LHCN-M2 (cell line): ENCODE measurements at places on chromosomes 11 and 22.

DNA sequence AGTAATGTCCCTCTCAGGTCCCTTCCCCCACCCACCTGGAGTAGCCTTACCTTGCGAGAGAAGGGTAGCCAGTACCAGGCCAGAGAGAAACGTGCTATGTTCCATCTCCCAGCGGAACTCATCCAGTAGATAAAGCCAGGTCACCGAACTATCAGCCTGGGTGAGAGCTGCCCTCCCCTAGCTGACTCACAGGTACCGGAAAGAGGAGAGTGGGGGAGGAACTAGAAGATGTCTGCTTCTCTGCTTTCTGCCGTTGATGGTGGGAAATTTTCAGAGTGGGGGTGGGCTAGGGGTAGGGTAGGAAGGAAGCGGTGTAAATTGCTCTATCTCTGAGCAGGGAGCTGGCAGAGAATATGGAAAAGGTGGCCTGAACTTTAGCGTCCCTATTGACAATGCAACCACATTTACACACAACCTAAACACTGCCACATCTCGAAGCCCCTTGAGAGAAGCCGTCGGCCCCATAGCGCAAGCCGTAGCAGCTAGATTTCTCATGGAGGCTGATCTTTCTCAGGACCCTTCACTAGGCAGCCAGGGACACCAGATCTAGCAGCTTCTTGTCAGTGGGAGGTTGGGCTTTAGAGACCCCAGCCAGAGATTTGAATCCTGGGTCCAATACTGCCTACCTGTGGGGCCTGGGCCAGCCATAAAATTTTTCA, at the start of gene CD3D:
CD3D (minus strand) TSS at position 203 of the 659 bp plus-strand sequence; CDS start at position 105, 98 bp downstream.
- no peak for DNase-seq

DNA sequence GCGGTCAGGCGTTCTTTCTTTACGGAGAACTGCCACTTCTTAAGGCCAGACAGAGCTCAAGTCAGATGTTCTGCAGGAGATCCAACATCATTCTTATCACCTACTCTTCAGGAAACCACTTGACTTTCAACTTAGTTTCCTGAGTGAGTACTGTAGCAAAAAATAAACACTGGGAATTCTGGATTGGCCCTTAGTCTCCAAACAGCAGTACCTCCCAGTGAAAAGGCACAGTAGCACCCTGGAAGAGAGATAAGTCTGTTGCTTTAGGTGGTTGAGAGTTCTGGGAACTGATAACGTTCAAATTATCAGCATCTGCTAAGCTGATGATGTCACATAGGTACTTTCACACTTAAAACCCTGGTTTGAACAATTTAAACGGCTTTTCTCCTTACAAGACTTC, 971.8 kb upstream of the TENM4 start:
- no peak for DNase-seq

GRCh38 chr22:49142296-49142695, 685.4 kb downstream of the BRD1 start:
- no peak for DNase-seq

DNA sequence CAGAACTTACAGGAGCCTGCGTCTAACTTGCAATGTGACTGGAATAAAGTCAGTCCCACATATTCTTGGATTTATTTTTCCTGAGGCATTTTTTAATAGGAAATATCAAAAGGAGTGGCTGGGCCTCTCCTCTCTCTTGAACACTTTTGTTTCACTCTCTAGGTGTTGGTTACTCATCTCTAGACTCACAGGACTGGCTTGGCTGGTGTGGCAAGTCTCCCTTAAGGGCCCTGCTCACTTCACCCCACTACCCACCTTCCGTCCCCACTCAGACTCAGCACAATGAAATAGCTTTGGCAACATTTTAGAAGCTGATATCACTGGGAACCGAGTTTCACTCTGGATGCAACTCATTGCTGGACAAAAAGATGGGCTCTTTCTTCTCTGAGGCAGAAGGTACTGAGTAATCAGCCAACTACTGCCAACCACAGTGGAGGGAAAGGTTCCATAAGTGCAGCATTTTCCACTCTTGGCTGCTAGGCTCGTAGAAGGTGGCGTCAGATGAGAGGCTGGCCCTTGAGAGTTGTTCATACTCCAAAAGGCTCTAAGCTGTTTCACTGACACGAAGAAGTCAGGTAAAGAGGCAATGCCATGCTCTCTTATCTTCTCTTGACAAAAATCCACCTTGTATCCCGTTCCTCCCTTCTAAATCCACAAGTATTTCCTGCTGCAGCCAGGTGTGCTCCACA, 390.6 kb downstream of the SOX6 start:
- DNase-seq, result no peak

DNA sequence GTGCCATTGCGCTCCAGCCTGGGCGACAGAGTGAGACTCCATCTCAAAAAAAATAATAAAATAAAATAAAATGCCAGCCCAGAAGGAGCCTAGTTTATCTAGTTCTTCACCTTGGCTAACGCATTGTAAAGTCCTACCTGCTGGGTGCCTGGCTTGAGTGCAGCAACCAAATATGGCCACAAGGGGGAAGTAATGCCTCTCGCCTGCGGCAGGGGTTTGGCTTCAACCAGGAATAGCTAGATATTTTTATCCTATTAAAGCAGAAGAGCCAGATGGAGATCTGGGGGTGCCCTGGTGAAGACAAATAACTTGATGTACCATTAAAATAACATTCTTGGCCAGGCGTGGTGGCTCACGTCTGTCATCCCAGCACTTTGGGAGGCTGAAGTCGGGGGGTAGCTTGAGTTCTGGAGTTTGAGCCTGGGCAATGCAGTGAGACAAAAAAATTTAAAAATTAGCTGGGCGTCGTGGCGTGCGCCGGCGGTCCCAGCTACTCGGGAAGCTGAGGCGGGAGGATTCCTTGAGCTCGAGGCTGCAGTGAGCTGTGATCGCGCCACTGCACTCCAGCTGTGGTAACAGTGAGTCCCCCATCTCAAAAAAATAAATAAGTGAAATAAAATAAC, 20.6 kb upstream of the PLEKHB1 start:
- DNase-seq, result peak; percentile 50

GRCh38 chr22:29689206-29689879, 30.5 kb upstream of the CABP7 start:
- peak; percentile 67 for DNase-seq

GRCh38 chr22:27919942-27920755, 1.1 kb upstream of the PITPNB start:
- DNase-seq, result peak; percentile 84

- no peak for DNase-seq
Observed at GRCh38 chr11:17369094-17369493, 17.5 kb downstream of the NCR3LG1 start.

- DNase-seq, result peak; percentile 92
Observed at GRCh38 chr11:94134651-94135512, 6.2 kb downstream of the PANX1 start.

DNA sequence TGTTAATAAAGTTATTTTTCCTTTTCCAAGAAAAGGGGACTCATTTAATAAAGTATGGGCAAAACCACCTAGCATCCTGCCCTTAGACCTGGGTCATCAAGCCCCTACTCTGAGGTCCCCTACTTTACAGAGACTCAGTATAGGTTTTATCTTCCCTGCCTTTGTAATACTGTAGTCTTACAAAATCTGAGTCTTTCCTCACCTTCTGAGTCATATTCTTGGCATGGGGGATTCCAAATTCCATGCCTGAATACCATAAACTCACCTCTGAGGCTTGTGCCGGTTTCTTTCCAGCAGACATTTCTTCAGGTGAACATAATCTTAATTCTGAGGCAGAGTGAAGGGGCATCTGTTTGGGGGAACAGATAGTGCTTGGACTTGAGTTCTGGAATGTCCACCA, 282.5 kb downstream of the KCNA4 start:
- no peak for DNase-seq

GRCh38 chr11:73383249-73384124, 7.3 kb downstream of the RELT start:
- no peak for DNase-seq

- peak; percentile 98 for DNase-seq
Observed at GRCh38 chr11:8719211-8719649, 36.6 kb downstream of the RPL27A start.

- no peak for DNase-seq
Observed at GRCh38 chr11:45994371-45995341, 72.2 kb downstream of the LARGE2 start.

GRCh38 chr11:134843735-134844134, 431.7 kb upstream of the B3GAT1 start:
- no peak for DNase-seq

GRCh38 chr11:102836290-102836875, 7.0 kb downstream of the MMP3 start:
- peak; percentile 6 for DNase-seq

GRCh38 chr22:23281406-23282088, 101.2 kb downstream of the BCR start:
- DNase-seq, result peak; percentile 50

DNA sequence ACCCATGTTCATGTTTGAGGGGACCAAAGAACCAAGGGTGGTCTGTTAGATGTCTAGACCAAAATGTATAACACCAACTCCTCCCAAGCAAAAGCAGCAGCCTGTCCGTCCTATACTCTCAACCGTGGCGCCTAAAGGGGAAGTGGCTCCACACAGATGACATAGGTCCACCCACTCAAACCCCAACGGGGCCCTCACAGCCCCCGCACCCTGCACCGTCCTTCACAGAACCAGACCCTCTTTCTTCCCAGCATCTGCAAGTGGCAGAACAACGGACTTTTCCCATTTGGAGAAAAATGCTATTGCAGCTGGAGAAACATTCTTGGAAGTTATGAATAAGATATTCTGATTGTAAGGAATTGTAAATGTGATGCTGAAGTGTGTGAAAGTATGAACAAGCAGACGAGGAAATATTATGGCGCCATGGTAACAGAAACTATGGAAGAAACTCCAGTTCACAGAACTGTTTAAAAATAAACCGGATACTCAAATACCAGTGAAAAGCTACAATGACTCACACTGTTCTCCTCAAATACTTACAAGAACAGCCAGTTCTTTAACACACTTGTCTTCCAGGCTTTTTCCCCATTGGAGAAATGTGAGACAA, 76.5 kb upstream of the ARFGAP3 start:
- DNase-seq, result peak; percentile 97

GRCh38 chr22:39478441-39478850, 21.6 kb downstream of the MGAT3 start:
- no peak for DNase-seq

- no peak for DNase-seq
Observed at GRCh38 chr11:115279813-115280761, 224.1 kb downstream of the CADM1 start.

DNA sequence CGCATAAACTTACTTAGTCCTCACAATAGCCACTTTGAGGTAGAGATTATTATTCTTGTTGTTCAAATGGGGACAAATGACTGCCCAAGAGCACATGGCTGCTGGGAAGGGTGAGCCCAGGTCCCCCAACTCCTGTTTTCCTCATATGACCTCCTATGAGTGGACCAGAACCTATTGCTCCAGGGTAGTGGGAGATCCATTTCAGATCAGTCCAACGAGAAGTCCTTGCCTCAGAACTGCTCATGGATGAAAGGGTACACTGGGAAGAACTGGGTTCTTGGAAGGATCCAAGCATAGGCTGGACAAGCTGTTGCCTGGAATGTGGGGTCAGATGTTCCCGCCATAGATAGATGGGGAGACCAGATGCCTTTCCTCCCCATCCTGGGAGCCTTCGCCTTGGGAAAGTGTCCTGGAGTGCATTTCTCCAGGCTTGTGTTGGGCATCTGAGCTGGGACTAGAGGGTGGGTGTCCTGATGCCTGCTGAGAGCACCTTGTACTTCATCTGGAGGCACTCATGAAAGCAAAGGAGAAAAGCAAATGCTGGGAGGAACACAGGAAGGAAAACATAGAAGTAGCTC, 146.3 kb upstream of the B3GAT1 start:
- no peak for DNase-seq
